ENCODE measurements at places on chromosomes 3 and 15. TPM values are rescaled to one million over a fixed set of nuclear protein-coding genes. Genes with fewer than 3 reads are reported as not detected.
A peak's percentile ranks its signal among the peaks of the same experiment; 100 is the strongest.

GRCh38 chr3:98650971-98651779, 57.8 kb upstream of the CPOX start:
- no peaks in the 10 kb centered on the region for H3K27me3 ChIP-seq
- no peaks in the 10 kb centered on the region for H3K4me1 ChIP-seq
- no peaks in the 10 kb centered on the region for H3K36me3 ChIP-seq
- no peak overlapping the region for H3K27ac ChIP-seq
- no peak for DNase-seq

- DNase-seq: no peak
- H3K27me3 ChIP-seq: no peaks in the 10 kb centered on the region
- no peaks in the 10 kb centered on the region for H3K36me3 ChIP-seq
- no peak overlapping the region for H3K27ac ChIP-seq
- H3K4me1 ChIP-seq: no peaks in the 10 kb centered on the region
- no peak overlapping the region for H3K4me3 ChIP-seq
Observed at GRCh38 chr3:61730056-61730455, 168.7 kb downstream of the PTPRG start.

DNA sequence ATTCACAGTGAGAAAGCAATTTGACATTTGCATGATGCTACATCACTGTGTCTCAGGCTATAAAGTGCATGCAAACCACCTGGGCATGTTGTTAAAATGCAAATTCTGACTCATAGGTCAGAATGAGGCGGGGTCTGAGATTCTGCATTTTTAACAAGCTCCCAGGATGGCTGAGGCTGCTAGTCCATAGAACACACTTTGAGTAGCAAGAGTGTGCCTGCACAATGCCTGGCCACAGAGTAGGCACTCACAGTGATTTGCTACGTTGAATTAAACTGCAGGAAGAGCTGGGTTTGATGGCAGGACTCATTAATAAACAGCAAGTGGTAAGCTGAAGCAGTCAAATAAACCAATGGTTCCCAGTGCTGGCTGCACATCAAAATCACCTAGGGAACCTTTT, 48.1 kb downstream of the NTRK3 start:
- no peaks in the 10 kb centered on the region for H3K4me1 ChIP-seq
- DNase-seq: no peak
- no peak overlapping the region for H3K4me3 ChIP-seq
- H3K27me3 ChIP-seq: no peaks in the 10 kb centered on the region

Gene TEX55
- not detected for total RNA-seq

GRCh38 chr3:100210772-100211135, 50.0 kb upstream of the TBC1D23 start:
- DNase-seq: peak; percentile 74
- no peak overlapping the region for H3K4me3 ChIP-seq

DNA sequence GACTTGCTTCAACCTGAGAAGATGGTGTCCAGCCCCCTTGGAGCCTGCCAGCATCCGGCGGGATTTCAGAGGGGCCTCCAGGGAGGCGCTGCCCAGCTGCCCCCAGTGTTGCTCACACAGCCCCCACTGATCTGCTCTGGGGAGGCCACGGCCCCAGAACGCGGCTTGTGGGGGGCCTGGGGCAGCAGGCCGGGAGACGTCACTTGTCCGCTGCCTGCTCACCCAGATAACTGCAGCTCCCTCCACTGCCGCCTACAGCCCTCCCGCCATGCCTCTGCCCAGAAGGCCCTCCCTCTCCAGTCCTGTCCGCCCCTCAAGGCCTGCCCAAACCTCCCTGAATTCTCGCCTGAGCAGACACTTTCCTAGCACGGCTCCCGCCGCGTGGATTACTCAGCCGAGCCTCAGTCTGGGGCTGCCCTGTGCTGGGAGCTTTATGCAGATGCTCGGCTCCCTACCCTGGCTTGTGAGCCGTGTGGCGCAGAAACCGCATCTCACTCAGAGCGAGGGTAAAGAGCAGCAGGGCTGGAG, 17.2 kb upstream of the ADIPOQ start:
- DNase-seq: no peak
- peaks cover 13% of the 10 kb centered on the region for H3K27me3 ChIP-seq
- H3K4me3 ChIP-seq: no peak overlapping the region
- no peaks in the 10 kb centered on the region for H3K36me3 ChIP-seq
- no peak overlapping the region for H3K27ac ChIP-seq
- H3K4me1 ChIP-seq: peaks cover 15% of the 10 kb centered on the region

Gene TAMM41
- 8.1 TPM for total RNA-seq

- H3K27me3 ChIP-seq: no peaks in the 10 kb centered on the region
- DNase-seq: no peak
- no peak overlapping the region for H3K4me3 ChIP-seq
- no peaks in the 10 kb centered on the region for H3K36me3 ChIP-seq
- H3K27ac ChIP-seq: no peak overlapping the region
Observed at GRCh38 chr3:178479860-178480259, 56.4 kb upstream of the KCNMB2 start.

GRCh38 chr3:38039899-38040261, 872 bp downstream of the DLEC1 start:
- no peak overlapping the region for H3K27ac ChIP-seq
- H3K36me3 ChIP-seq: no peaks in the 10 kb centered on the region
- no peak overlapping the region for H3K4me3 ChIP-seq
- no peaks in the 10 kb centered on the region for H3K4me1 ChIP-seq
- no peak for DNase-seq
- H3K27me3 ChIP-seq: no peaks in the 10 kb centered on the region

DNA sequence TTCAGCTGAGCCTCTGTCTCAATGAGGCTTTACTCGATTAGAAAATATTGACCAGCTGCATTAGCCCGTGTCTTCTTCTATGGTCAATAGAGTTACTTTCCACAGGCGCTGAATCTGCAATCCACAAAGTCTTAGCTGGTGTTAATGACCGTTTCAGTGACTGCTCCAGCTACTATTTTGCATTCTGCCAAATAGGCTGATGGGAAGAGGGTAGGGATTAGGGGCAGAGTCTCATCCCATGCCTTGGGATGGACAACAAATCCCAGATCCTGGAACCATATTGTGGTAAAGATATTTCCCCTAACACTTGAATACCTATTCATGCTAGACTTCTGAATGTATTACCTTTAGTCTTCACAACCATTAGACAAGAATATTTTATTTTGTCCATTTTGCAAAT, 29.5 kb upstream of the MAGI1 start:
- no peak overlapping the region for H3K4me3 ChIP-seq
- DNase-seq: no peak
- H3K27me3 ChIP-seq: no peaks in the 10 kb centered on the region
- no peak overlapping the region for H3K27ac ChIP-seq
- H3K36me3 ChIP-seq: no peaks in the 10 kb centered on the region
- no peaks in the 10 kb centered on the region for H3K4me1 ChIP-seq

Gene APEH
- total RNA-seq: 97.9 TPM

Gene SUSD5
- 14.1 TPM for total RNA-seq

Gene ZNF445
- 5.8 TPM for total RNA-seq

- DNase-seq: no peak
- H3K27me3 ChIP-seq: no peaks in the 10 kb centered on the region
- H3K27ac ChIP-seq: no peak overlapping the region
- H3K4me3 ChIP-seq: no peak overlapping the region
- no peaks in the 10 kb centered on the region for H3K4me1 ChIP-seq
Observed at GRCh38 chr15:29102911-29103823, 166.5 kb downstream of the NSMCE3 start.

DNA sequence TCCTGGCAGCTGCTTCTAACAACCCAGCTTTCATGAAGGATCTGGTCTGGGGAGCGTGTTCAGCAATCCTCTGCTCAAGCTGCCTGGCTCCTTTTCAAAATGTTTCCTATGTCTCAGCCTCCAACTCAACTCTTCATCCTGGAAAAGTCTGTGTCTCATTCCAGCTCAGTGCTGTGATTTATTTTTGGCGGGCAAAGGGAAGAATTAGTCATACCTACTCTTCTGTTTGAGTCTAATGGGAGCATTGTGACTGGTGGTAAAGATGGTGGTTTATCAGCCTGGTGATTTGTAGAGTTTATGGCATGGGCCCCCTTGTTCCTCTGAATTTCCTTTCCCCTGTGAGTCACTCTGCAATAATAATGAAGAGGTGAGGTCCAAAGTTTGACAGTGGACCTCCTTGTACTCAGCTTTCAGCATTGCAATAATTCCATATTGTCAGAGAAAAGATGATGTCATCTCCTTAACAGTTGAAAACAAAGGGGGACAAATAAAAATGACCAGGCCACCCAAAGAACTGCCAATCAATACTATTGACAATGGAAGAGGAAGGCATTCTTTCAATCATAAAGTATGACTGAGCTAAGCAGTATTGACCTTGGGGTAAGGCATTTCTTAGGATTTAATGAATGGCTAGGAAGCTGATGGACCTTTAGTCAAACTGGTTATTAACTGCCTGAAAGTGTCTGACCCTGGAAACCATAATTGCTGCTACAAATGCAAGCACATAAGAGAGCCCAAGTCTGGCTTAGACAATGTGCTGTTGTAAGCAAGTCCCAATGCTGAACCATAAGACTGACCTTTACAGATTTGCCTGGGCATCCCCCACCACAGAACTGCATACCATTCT, 204.7 kb upstream of the MCTP2 start:
- no peaks in the 10 kb centered on the region for H3K27me3 ChIP-seq
- H3K4me1 ChIP-seq: peaks cover 65% of the 10 kb centered on the region
- peak; percentile 95 for DNase-seq
- H3K4me3 ChIP-seq: peak overlapping the region; percentile 3

DNA sequence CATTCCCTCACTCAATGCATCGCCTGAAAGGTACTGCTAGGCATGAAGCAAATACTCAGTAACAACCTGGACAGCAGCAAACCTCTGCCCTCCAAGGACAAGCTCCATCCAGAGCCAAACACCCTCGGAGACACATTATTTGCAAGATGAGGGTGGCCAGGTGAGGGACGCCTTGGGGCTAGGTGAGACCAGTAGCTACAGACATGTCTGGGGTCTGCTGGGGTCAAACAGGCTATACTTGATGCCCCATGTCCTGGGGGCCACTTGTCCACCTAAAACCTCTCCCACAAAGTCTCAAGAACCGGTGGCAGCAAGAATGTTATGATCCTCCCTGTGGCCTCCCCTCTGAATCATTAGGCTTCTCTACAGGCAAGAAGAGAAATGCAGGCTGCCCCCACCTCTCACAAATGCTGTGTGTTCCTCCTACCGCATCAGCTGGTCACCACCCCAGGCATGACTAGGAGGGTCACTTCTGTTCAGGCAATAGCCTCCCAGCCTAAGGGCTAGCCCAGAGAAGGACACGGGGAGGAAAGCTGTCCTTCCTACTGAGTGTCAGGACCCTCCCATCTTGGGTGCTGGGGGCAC, 54.3 kb downstream of the TBC1D2B start:
- H3K36me3 ChIP-seq: peaks cover 42% of the 10 kb centered on the region
- H3K4me3 ChIP-seq: no peak overlapping the region
- no peak for DNase-seq
- no peaks in the 10 kb centered on the region for H3K4me1 ChIP-seq

Gene DUOX1
- total RNA-seq: not detected

- no peaks in the 10 kb centered on the region for H3K27me3 ChIP-seq
- peak; percentile 62 for DNase-seq
- H3K4me3 ChIP-seq: no peak overlapping the region
- peaks cover 7% of the 10 kb centered on the region for H3K36me3 ChIP-seq
- peak overlapping the region; percentile 77 for H3K27ac ChIP-seq
Observed at GRCh38 chr15:60421544-60421943, 23.8 kb upstream of the ANXA2 start.

Gene SPINK8
- not detected for total RNA-seq

All from SJSA1 (cell line).